Activated naive CD4-positive, alpha-beta T cell treated with anti-CD3 and anti-CD28 coated beads, Interleukin-2, amount 50 U/mL, for 16 hours (primary cell): ENCODE measurements at places on chromosomes 1 and 21.
A peak's percentile ranks its signal among the peaks of the same experiment; 100 is the strongest.

DNA sequence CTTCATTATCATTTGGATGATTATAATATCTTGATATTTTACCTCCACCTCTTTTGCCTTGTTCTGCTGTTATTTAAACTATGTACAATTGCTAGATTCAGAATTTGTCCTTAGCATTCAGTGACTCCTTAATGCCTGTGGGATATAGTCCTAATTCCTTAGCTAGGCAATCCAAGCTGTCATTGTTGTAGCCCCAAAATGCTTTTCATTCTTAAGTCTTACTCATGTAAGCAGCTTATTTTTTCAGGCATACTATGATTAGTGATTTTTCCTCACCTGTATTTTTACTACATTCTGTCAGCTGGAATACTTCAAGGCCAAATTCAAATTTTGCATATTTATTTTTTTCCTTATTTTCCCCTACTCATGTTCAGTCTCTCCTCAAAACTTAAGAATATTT is 13.4 kb downstream of the PKN2 start:
- DNase-seq: no peak

- DNase-seq: no peak
These were observed 18.8 kb downstream of the PIK3C2B start for GRCh38 chr1:204475656-204476432.

GRCh38 chr1:33250724-33251123 is 5.6 kb upstream of the ZNF362 start:
- no peak for DNase-seq

- no peak for DNase-seq
These were observed 176.0 kb downstream of the CAMTA1 start for GRCh38 chr1:6961289-6961688.

DNA sequence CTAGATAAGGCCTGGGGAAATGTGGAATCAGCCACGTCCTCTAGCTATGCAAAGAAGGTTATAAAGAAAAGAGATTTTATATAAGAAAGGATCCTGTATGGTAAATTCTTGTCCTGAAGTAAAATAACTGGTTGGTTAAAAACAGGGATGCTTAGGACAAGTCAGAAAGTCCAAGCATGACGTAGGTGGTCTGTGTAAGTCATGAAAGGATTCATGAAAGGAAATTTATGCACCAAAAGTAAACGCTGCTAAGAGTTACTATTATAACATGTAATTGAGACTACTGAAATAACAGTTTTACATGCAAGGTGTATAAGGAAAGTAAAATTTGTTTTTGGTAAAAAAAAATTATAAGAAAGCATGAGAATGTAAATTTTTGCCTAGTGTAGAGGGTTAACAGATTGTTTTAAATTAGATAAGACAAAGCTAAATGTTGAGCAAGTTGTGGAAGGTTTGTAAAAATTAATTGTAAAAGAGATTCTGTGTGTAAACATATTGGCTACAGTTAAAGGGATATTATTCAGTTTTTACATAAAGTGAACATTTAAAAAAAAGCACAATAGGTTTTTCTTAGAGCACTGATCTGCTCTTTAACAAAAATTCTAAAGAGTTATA is 43.9 kb downstream of the PIGK start:
- DNase-seq: no peak

- DNase-seq: no peak
These were observed 127.5 kb downstream of the KCNN3 start for GRCh38 chr1:154742606-154743005.

DNA sequence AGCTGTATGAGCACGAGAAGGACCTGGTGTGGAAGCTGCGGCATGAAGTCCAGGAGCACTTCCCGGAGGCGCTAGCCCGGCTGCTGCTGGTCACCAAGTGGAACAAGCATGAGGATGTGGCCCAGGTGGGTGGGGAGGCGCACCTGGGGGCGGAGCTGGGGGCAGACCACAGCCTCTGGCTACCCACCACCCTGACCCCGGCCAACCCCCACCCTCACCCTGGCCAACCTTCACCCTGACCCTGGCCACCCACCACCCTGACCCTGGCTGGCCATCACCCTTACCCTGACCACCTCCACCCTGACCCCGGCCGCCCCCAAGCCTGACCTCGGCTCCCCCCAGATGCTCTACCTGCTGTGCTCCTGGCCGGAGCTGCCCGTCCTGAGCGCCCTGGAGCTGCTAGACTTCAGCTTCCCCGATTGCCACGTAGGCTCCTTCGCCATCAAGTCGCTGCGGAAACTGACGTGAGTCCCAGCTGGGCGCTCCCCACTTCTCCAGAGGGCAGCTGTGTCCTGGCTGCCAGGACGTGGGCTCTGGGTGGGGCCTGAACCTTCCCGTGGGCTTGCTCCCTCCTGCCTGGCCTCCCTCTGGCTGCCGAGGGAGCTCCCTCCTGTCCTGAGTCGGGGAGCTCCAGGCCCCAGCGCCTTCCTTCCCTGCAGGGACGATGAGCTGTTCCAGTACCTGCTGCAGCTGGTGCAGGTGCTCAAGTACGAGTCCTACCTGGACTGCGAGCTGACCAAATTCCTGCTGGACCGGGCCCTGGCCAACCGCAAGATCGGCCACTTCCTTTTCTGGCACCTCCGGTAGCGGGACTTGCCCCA is 69.5 kb downstream of the PIK3CD start:
- DNase-seq: no peak

DNA sequence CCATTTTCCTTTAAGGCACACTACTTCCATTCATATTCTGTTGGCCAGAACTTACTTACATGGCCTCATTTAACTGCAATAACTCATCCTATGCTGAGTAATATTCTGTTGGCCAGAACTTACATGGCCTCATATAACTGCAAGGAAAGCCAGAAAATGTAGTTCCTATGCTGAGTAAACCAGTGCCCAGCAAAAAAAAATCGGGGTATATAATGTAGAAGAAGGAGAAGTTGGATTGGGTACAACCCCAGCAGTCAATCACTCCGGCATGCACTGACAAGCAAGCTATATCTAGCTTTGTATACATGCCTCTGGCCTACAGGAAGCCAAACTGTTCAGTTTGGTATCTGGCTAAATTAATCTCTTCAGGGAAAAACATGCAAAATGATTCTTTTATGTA is 39.4 kb upstream of the PPIH start:
- no peak for DNase-seq

DNA sequence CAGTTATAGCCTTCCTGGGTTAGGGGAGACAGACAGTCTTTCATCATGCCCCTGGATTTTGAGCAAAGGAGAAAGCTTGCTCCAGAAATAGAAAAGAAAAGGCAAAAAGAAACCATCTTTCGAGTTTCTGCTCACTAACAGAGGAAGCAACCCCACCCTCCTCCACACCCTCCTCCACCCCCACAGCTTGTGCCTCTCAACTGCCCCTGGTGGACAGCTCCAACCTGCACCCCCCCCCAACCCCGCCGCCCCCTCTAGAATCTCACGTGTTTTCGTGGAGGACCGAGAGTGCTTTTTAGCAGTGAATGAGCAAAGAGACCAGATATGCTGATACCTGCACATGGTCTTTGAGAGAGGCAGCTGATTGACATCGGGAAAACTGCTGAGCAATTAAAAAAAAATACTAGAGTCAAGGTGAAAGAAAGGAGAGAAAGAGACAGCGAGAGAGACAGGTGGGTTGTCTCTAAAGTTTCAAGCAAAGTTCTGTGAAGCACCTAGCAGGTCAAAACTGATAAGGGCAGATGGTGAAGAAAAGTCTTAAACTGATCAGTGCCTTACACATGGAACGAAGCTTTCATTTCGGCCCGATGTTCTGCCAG is 358.3 kb downstream of the KIF26B start:
- DNase-seq: no peak

- no peak for DNase-seq
These were observed 18.4 kb upstream of the PRDM16 start for GRCh38 chr1:3050603-3051002.

- no peak for DNase-seq
These were observed 7.9 kb upstream of the GUCA2B start for GRCh38 chr1:42145389-42145716.

GRCh38 chr1:151680391-151680790 is 36.2 kb downstream of the CELF3 start:
- no peak for DNase-seq

- DNase-seq: no peak
These were observed 346.6 kb downstream of the RPS6KC1 start for GRCh38 chr1:213397638-213398037.

- DNase-seq: no peak
These were observed 4.4 kb upstream of the HMGN1 start for GRCh38 chr21:39353295-39353694.

- no peak for DNase-seq
These were observed 112.9 kb downstream of the TLR5 start for GRCh38 chr1:223029985-223030769.

- DNase-seq: no peak
These were observed 20.5 kb upstream of the TRABD2B start for GRCh38 chr1:48017716-48018115.

DNA sequence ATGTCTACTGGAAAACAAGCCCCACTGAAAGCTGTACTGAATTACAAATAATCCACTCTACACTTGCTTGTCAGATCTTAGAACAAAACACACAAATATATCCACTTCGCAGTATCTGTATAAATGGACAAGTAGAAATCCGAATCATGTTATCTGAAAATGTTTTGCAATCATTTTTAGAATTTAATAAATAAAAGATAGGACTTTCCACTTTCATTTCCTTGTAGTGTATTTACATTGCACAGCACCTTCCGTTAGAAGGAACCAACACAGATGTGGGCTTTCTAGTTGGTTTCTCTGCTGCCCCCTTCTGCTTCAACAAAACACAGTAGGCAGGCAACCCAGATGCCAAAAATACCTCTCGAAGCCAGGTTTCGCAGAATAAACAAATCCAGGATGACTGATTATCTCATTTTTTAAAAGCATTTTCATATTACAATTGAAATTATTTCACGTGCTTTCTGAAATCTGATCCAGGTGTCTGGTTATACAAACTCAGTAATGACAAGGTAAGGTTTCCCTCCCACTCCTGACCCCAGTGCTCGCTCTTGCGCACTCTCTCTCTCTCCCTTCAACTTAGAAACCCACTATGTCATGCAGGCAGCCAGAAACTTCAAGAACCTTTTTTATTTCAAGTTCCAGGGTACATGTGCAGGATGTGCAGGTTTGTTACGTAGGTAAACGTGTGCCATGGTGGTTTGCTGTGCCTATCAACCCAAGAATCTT is 389.9 kb downstream of the SMYD3 start:
- peak; percentile 21 for DNase-seq

- DNase-seq: no peak
These were observed 1.9 kb upstream of the PADI2 start for GRCh38 chr1:17120962-17121837.

DNA sequence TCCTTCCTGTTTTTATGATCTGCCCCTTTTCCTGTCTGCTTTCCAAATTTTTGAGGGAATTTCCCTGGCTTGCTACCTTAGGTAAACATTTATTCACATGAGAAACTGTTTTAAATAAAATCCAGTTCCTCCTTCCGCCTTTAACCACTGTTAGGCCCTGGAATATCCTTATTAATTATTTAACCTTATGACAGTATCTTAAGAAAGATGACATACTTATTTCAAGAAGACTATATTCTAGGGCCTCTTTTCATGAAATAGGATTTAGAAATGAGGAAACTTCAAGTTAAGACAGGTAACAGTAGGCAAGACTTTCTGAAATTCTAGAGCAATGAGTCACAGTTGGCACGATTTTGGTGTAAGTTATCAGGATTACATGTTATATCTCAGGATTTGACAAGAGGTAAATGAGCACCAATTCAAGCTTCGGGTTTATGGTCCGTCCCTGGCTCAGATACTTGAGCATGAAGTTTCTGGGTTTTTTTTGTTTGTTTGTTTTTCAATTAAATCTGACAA is 2.0 kb upstream of the TNFSF18 start:
- DNase-seq: no peak

- no peak for DNase-seq
These were observed 24.4 kb downstream of the BRWD1 start for GRCh38 chr21:39288987-39289386.

GRCh38 chr1:6121651-6122370 is 58.3 kb downstream of the CHD5 start:
- DNase-seq: no peak

GRCh38 chr1:235885655-235886262 is 19.1 kb upstream of the LYST start:
- no peak for DNase-seq

DNA sequence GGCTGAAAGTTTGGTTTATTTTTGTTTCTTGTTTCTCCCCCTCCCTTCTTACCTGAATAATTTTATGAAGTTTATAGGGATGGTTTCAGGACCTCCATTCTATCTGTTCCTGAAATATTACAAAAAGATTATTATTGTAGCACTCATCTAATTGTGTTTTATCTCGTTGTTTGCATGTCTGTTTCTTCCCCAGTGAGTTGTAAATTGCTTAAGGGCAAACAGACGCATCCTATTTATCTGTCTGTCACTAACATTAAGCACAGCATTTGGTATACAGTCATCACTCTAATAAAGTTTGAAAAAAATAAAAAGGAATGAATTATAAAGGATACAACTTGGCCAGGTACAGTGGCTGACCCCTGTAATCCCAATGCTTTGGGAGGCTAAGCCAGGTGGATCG is 123.5 kb downstream of the LRRC7 start:
- no peak for DNase-seq

- DNase-seq: no peak
These were observed 10.5 kb upstream of the SPRR4 start for GRCh38 chr1:152959801-152960451.

GRCh38 chr1:204828352-204828850 is 42.3 kb upstream of the NFASC start:
- DNase-seq: peak; percentile 37

GRCh38 chr1:155208541-155209311 is at the start of gene MTX1:
Gene MTX1 (plus strand): TSS chr1:155208695. CDS start chr1:155208805, 110 bp downstream.
- DNase-seq: peak; percentile 88

DNA sequence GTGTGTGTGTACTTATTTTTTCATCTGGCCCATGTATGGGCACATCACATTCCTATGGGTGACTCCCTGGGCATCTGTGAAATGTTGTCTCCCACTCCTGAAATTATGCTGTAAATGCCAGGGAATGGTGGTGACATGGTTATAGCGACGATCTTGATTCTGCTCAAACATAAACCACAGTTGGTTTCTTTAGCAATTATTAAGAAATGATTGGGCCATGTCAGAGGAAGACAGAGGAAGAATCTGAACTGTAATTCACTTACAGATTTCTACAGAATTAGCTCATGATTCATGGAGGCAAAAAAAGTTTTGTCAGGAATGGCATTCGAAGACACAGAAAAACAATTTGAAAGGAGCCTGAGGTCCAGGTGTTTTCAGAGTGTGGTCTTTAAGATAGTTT is 25.8 kb upstream of the KCNE1 start:
- no peak for DNase-seq

- DNase-seq: no peak
These were observed 5.6 kb upstream of the CTPS1 start for GRCh38 chr1:40973912-40974311.

GRCh38 chr21:14491269-14491681 is 54.8 kb downstream of the SAMSN1 start:
- DNase-seq: no peak

GRCh38 chr1:117541003-117541402 is 64.8 kb upstream of the TENT5C start:
- DNase-seq: no peak

DNA sequence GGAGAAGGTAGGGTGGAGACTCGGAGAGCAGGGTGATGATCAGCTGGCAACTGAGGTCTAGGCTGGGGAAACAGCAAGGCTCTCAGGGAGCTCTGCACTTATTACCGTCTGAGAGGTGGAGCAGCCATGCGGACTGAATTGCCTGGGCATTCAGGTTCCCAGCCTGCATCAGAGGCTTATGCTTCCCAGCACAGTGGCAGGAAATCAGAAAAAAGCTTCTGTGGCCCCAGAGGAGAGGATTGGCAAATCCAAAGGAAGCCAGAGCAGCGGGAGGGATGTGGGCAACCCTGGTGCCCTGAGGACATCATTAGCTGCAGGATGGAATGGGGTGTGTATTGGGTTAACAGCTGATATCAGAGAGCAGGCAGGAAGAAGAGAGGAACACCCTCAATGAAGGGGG is 374.1 kb upstream of the POU3F1 start:
- DNase-seq: no peak
